T follicular helper cell (primary cell): ENCODE measurements at places on chromosomes 2 and 18.

DNA sequence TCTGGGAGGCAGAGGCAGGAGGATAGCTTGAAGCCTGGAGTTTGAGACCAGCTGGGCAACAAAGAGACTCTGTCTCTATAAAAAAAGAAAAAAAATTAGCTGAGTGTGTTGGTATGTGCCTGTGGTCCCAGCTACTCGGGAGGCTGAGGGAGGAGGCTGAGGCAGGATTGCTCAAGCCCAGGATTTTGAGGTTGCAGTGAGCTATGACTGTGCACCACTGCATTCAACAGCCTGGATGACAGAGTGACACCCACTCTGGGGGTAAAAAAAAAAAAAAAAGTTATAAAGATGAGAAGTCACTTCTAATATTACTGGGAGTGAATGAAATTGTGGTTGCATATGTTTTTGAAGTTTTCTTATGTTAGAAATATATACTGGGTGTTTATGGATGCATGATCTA is 71.6 kb downstream of the C2orf74 start:
- DNase-seq = no peak

DNA sequence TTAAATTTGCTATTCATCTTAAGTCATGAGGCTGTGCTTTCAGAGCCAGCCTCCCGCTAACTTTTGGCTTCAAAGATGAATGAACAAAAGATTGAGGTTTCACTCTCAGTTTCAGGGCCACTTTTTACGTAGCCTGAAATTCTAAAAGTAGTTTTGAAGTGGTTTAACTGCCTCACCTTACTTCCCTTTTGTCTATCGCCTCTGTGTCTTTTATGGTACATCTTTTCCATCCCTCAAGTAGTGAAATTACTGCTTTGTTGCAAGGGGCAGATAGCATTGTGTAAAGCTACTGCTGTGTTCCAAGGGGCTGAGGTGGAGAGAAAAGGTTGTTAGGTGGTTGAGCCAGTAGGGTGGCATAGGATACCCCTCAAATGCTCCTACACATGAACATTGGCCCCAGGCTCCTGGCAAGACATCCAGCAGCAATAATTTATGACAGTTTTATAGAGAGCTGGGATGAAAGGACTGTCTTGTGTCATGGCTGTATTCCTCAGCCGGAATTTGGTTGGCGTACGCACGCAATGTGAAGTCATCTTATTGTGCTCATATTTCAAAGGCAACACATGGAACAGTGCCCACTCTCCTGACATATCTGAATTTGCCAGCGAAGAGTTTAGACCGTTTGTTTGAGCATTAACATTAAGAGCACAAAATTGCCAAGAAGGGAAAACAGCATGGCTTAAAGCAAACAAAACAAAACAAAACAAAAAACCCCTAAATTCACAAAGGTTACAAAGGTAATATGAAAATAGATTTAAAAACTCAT is 32.2 kb downstream of the QPCT start:
- DNase-seq = no peak

GRCh38 chr2:114108824-114109416 is 219.0 kb downstream of the ACTR3 start:
- no peak for DNase-seq

DNA sequence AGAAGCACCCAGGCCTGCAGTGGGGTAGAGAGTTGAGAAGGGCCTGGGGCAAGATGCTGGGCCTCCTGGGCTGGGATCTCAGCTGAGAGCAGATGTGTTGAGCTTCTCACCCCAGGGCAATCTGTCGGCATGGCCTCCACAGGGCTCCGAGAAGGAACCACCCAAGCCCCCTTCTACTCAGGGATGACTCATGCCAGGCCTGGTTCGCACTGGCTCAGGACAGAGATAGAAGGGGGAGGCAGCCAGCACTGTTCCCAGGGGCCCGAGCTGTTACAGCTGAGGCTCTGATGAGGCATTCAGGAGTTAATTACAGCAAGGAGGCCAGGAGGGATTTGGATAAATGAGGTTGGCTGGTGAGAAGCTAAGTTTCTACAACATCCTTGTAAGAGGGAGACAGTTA is 62.5 kb downstream of the CENPO start:
- DNase-seq = no peak

DNA sequence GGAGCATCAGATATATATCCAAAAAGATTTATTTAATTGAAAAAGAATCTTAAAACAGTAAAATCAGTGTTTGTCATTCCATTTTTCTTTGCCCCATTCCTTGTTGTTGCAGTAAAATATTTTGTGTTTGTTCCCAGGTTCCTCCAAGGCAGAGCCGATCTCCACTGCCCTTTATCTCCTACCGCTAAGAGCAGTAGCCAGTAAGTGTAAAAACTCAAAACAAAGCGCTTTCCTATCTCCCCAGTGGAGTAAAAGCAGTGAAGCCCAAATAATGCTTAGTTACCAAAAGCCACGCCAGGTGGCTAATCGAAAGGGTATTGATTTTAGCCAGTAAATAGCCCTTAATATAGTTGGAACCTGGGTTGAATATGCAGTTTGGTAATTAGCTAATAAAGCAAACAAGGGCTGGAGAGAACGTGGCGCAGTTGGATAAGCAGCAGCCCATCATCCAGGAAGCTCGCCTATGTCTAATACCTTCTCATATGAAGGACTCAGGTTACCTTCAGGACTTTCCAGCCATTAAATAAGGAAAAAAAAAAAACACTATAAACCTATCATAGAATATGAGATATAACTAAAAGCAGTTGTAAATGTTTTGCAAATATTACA is 12.4 kb upstream of the GPD2 start:
- no peak for DNase-seq

DNA sequence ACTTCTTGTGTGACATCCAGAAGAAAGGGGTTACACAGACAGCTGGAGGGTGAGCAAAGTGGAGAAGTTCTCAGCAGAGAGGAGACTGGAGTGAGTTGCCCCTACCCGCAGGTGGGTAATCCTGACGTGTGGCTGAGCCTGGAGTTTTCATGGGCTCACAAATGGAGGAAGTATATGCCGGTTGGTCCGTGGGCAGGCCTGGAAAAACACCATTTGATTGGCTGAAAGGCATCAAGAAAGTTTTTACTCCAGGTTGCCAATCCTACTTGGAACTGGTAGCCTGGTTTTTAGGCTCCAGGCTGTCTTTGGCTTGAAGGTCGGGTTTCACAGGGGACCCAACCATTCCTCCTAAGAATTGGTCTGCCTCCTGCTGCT is 1177.4 kb upstream of the LRRTM1 start:
- DNase-seq = no peak

DNA sequence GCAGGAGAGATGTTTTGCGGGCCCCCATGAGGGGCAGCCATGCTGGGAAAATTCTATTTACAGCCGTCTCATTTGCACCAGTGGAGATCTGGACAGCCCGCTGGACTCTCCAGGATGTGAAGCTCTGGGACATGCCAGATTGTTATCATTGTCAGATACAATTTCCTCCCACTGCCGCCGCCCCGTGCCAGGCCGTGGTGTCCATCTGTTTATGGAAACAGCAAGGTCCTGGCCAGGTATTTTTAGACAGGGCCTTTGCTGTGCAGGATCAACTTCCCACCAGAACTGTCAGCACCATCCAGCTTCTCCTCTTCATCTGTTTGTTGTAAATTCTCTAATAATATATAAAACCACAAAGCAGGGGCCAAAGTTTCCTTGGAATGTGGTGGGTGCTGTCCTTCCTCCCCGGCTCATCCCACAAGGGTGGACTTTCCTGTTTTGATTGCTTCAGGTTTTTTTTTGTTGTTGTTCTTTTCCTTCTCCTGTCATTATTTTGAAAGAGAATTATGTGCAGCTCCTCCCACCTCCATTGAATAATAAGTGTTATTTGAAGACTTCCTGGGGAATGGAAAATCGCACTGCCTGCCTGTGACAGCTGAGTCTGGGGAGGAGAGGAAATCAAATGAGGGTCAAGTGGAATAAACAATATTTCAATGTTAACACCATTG is 398.1 kb downstream of the TNS1 start:
- no peak for DNase-seq

GRCh38 chr2:200616193-200616592 is 30.4 kb downstream of the AOX1 start:
- no peak for DNase-seq

GRCh38 chr18:77023102-77023782 is 109.3 kb downstream of the MBP start:
- DNase-seq = no peak

DNA sequence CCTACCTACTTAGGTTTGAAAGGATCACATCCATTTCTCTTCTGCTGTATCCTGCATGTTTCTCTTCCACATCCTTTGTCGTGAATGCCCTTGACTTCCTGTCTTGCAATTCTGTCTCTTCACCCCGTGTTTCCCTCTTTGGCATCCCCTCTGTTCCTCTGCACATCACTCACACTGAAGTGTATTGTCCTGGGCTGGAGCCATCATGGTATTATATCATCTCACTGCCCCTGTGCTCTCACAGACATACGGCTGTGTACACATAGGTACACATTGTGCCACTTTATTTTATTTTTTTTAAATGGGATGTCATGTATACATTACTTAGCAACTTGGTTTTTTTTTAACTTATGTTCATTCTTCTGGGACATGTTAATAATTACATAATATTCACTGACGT is 291.6 kb downstream of the ALPK2 start:
- DNase-seq = no peak

DNA sequence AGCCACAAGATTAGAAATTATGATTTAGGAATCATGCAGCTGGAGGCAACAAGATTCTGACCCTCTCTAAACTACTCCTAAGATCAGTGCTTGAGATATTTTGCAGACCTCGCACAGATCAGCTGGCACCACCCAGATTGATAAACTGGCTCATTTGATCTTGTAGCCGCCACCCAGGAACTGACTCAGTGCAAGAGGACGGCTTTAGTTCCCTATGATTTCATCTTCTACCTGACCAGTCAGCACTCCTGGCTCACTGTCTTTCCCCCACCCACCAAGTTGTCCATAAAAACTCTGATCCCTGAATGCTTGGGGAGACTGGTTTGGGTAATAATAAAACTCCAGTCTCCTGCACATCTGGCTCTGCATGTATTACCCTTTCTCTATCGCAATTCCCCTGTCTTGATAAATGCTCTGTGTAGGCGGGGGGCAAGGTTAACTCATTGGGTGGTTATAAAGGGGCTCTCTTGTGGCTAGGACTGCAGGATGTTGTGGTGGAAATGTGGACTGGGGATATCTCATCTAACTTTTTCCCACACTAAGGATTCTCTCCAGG is 96.1 kb downstream of the ARL6IP6 start:
- no peak for DNase-seq

DNA sequence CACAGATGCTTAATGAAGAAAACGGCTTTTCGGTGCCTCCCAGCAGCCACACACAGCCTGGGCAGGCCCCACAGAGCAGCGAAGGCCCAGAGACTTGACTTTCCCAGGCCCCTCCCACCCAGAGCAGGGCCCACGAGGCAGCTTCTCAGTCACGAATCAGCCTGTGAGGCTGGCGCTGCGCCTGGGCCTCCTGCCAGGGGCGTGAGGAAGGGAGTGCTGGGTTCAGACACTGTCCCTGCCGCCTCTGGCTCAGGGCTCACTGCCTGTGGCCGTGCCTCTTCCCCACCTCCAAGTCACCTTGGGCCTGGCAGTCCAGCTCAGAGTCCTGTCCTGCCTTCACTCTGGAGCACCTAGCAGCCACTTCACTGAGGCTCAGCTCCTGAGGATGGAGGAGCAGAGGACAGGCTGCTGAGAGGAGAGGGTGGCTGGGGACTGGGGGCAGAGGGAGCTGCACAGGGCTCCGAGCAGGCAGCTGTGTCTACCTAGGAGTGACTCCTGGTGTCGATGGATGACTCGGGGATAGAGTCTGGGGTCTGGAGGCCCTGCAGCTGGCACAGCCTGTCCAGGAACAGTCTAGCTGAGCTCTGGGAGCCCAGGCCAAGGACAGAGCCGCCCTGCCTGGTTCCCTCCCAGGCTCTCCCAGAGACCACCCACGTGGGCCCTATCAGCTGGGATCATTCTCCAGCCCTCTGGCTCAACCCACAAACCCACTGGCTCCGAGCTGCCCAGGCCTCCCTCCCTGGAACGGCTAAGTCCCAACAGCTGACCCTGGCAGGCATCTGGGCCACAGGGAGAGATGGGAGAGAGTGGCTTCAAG is 36.4 kb upstream of the FOSL2 start:
- DNase-seq = no peak

DNA sequence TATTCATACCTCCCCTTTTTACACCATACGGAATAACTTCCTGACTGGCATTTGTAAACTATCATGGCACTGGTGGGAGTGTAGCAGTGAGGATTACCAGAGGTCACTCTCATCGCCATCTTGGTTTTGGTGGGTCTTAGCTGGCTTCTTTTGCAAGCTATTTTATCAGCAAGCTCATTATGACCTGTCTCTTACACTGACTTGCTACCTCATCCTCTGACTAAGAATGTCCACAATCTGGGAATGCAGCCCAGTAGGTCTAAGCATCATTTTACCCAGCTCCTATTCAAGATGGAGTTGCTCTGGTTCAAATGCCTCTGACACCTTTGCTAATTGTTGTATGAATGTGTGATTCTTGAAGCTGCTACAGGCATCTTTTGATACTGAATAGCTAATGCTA is 950.8 kb upstream of the SLC39A10 start:
- DNase-seq = no peak
